ENCODE measurements at places on chromosomes 5 and 9.
A peak's percentile ranks its signal among the peaks of the same experiment; 100 is the strongest.

- no peak for DNase-seq
Observed at GRCh38 chr5:149493316-149493715, 57.9 kb downstream of the CSNK1A1 start.

GRCh38 chr9:134976403-134976802, 58.7 kb upstream of the FCN1 start:
- no peak for DNase-seq

- no peak for DNase-seq
Observed at GRCh38 chr5:131084436-131084835, 80.6 kb downstream of the HINT1 start.

GRCh38 chr9:102587281-102587680, 407.9 kb upstream of the CYLC2 start:
- DNase-seq, result no peak

DNA sequence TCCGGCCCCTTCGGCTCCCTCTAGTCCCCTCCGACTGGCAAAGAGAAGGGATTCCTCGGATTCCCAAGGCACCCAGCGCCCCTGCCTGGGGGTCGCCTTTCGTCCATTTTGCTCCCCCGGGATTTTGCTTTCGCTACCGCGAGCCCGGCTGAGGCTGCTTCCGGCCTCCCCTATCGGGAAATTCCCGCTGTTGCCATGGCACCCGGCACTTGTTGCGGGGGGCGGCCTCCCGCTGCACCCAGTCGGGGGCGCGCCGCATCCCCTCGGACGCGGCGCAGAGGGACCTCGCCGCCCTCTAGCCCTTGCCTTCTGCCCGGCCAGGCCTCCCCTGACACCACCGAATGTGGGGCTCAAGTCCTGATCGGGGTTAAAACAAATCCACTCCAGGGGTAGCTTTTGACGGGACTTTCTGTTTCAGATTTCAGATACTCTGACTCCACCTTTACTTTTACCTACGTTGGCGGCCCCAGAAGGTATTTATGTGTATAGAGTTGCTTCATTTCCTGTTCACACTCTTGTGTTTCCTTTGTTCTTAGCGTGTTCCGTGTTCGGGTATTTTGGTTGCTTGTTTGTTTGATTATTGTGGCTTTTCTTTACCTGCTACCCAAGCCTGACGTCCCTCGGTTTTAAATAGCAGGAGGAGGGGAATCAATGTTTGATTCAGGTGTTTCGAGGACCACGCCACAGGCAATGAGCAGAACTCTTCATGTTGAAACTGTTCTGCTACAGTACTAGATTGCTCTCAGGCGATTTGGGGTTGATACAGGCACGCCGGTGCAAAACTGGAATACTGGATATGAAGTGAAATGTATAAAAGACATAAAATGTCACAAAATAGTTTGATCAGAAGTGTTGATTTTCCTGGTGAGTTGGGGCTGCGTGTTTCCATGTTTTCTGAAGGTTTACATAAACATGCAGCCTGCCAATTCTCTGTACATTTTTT, 1.5 kb downstream of the PARP8 start:
- DNase-seq, result peak; percentile 84

- no peak for DNase-seq
Observed at GRCh38 chr5:74641735-74642542, 1.4 kb upstream of the ENC1 start.

DNA sequence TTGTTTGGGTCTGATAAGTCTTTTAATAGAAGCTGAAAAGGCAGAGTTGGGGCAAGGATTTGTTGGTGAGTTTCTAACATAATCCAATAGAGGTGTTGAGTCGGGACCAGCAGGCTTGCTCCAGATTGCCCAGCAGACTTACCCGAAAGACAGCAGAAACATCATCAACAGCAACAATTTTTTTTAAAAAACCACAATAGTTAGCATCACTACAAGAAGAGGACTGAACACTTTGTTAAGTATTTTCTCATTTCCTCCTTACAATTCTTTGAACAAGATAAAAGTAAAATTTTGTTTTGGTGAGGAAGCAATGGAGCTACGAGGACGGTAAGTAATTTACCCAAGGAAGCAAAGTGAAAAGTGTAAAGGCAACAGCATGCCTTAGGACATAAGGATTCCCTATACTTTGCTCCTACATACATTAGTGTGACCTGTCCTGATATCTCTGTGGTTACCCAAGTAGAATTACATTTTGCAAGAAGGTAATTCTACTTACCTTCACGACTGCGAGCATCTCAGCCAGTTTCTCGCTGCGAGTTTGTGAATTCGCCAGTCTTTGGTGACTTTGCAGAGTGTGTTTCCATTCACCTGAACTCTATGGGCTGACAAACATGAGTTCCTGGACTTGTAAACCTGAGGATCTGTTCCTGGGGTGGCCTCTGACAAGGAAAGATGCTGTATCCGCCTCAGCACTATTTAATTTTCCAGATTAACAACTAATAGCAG, 13.2 kb downstream of the ITK start:
- DNase-seq, result no peak

DNA sequence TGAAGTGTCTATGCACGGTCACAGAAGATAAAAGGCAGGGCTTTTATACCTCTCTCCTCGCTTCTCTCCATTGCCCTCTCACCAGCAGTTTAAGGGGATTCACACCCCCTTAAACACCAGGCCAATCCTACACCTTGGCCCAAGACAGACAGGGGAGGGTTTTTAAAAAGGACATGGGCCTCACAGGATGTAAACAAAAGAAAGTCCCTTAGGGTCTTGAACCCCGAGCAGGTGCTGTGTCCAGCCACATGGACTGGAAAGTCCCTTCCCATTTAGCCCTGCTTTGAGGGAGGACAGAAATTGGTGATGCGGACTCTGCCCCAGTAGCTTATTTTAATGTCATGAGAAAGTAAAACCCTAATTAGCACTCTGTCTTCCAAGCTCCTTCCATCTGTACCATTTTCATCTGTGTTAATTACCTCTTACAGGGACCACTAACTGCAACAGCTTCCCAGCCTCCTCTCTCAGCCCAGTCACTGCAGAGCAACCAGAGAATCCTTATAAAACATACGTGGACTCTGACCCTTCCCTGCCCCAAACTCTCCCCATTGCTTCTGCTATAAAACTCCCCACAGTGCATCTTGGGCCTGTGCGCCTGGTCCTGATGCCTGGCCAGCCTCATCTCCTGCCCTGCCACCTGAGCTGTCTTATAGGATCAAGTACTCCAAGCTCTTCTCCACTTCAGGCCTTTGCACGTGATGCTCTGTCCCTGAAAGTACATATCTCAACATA, 16.7 kb downstream of the WHRN start:
- DNase-seq, result no peak

DNA sequence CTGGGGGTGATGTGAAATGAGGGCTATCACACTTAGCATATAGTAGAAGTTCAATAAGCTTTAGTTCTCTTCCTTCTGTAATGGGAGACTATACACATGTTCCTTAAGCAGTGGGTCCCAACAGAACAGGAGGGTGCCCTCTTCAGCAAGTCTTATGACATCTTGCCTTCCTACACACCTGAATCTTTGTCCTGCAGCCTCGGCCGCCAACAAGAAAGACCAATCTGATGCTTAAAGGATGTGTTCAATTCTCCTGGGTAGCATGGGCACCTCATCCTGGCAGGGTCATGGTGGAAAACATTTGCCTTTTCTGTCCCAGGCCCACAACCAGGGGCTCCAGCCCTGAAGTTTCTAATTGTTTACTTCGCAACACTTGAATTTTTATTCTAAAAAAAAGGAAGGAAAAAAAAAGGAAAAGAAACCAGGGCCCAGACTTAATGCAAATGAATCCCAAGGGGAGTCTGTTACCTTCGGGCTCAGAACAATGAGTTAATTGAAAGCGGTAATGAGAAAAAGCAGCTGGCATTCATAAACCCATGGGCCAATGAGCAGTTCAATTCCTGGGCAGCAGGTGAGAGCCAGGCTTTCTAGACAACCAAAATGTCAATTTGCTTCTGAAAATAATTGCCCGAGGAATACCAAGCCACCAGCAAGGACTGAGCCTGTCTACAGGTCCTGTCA, 26.2 kb upstream of the SMAD5 start:
- DNase-seq, result no peak

- no peak for DNase-seq
Observed at GRCh38 chr9:8726692-8727091, 927.1 kb upstream of the DMAC1 start.

GRCh38 chr9:105535920-105536668, 21.8 kb upstream of the FKTN start:
- no peak for DNase-seq

GRCh38 chr5:2752059-2752820, 763 bp upstream of the IRX2 start:
- DNase-seq, result no peak

DNA sequence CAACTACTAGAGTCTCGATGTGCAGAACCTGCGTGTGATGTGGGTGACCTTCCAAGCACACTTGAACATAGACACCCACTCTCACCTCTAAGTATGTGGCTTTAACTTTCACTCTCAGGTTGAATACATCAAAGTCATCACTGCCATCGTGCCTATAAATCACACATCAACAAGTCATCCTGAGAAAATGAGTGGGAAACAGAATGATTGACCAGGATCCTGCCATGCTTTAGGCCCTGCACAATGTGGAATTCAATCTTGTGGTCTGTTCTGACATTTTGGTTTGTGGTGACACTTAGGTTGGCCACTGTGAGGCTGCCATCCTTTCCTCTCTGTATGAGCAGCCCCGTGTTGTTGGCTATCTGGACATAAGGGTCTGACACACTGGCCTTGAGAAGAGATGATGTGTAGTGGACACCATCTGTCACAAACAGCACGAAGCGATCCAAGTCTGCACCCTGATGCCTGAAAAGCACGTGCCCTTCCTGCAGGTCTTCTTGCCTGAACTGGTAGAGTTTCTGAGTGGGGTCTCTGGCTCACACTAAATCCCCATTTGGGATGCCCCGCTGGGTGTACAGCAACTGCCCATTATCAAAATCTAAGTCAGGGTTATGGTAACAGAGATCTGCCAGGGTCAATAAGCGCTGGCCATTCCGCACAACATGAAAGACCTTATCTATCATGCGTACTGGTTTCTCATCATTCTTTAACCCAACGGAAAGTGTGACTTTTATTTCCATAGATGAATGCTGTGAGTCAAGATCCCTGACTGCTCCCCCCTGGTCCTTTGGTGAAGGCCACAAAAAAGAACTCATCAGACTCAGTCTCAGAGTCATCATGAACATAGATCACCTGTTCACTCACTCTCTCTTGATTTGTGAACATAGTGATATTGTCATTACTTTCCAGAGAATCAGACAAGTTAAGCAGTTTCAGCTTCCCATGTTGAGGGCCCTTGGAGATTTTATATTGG, 116.6 kb downstream of the ESM1 start:
- no peak for DNase-seq

DNA sequence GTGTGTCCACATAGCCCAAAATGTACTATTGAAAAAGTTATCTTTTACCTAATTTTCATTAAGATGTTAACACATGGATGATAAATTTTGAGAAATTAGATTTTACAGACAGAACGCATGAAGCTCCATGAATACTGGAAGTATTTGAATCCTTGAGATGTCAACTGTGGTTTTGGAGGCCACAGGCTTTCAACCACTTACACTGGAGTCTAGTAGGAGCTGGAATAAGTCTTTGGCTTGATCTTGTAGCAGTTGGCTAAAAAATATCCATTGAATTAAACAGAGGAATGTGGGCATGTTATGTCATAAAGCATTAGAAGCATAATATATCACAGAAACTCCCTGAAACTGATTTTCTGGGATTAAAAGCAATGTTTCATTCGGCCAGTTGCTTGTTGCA, 52.9 kb downstream of the CAMK4 start:
- DNase-seq, result no peak

GRCh38 chr5:175436359-175436758, 7.6 kb downstream of the DRD1 start:
- DNase-seq, result no peak

GRCh38 chr9:74304598-74304997, 192.5 kb upstream of the RORB start:
- no peak for DNase-seq

DNA sequence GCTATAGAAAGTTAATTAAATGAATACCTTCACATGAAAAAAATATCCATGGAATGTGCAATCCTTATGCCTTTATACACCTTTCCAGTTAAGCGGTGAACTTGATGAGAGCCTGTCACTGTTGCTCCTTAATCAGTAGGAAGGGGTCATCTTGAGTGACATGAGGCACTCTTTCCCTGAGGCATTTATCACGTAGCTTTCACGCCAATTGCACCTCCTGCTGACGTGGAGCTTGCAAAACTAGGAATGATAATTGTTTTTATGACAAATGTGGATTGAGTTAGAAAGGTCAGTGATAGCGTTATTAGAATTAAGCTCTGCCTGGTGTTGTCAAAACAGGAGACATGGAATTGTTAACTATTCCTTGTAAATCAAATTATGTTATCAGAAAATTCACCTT, 79.7 kb downstream of the SLF1 start:
- DNase-seq, result no peak

DNA sequence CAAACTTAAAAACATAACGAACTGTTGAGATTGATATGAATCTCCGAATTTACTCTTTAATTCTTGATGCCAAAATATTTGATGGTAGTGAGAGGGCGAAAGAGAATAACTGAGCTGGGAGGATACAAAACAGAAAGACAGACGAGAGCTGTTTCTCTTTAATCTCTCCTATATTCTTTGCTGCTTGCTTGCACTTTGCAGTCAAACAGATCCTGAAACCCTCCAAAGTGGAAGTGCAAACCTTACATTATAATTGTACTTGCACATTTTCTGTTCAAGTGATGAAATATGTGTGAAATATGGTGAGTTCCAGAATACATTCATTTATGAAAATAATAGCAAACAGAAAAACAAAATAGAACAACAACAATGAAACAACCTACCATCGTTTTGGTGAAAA, 63.8 kb downstream of the PAM start:
- DNase-seq, result no peak

GRCh38 chr5:31824869-31825517, 186.1 kb downstream of the PDZD2 start:
- no peak for DNase-seq

DNA sequence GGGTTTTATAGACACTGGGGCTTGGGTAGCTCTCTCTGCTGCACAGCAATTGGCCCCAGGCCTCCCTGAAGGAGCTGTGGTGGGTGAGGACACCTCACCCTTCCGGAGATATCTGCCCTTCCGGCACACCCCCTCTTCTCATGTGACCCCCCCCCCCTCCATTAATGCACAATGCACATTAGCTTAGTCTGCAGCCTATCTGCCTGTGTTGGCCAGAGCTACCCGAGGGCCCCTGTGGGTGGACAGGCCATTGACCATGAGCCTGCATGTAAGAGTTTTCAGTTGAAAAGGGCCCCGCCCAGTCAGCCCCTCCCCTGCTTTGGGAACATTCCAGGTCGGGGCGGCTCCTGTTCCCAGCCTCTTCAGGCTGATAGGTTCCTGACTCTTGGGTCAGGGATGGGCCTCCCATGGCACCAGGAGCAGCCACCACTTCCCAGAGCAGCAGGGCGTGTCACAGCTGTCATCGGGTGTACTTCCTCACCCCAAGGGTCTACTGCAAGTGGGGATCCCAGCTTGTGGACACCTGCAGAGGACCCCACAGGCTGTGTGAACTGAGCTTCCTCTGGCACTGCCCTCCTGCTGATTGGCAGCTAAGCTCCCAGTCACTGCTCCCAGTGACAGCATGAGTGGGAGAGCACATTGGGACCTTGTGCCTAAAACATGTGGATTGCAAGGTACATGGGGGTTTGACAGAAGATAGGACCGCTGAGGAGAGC, 17.8 kb downstream of the PHF2 start:
- DNase-seq, result no peak

GRCh38 chr9:83655433-83655832, 32.5 kb downstream of the IDNK start:
- no peak for DNase-seq

- DNase-seq, result no peak
Observed at GRCh38 chr5:140284013-140284412, 18.9 kb downstream of the PFDN1 start.
